A172 (cell line): ENCODE measurements at places on chromosomes 7 and 10. TPM values are rescaled to one million over a fixed set of nuclear protein-coding genes. Genes with fewer than 3 reads are reported as not detected.
A peak's percentile ranks its signal among the peaks of the same experiment; 100 is the strongest.

The DDC gene
- not detected in 2 replicates for total RNA-seq

The LRIT2 gene
- total RNA-seq, result not detected in 2 replicates

The GIMAP1 gene
- not detected in 2 replicates for total RNA-seq

The GNA12 gene
- 16.4 and 22.4 TPM in 2 replicates for total RNA-seq

The DUSP5 gene
- total RNA-seq, result 6.8 and 9.5 TPM in 2 replicates

The SMKR1 gene
- total RNA-seq, result 0.84 and 4.6 TPM in 2 replicates

The NOM1 gene
- 8.5 and 15.5 TPM in 2 replicates for total RNA-seq

The STEAP1 gene
- 0.83 and 1.5 TPM in 2 replicates for total RNA-seq

- peak; percentile 33 for DNase-seq
Observed at GRCh38 chr7:3153118-3153517, 109.5 kb upstream of the CARD11 start.

DNA sequence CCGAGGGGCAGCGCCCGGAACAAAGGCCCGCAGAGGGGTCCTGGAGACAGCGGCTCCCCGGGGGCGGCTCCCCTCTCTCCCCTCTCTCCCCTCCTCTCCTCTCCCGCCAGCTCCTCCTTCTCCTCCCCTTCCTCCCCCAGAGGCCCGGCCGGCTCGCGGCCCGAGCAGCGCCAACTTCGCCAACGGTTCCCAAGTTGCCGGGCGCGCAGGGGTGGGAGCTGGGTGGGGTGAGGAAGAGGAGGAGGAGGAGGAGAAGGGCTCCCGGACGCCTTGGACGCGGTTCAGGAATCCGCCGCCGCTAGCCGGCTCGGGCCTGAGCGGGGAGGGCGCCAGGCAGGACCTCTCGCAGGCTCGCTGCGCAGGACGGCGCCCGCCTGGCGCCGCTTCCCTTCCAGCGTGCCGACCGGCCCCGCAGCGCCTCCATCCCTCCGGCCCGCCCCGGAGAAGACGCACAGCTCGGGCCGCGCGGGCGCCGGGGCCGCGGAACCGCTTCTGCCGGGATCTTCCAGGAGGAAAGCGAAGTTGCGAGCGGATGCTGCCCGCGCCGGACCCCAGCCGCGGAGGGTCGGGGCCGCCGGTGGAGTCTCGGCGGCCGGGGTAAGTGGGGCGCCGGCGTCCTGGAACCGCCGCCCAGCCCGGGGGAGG lies at the start of gene CHST3:
Gene CHST3 (plus strand): TSS at position 298 of the 645 bp plus-strand sequence. CDS start 41,448 bp downstream, outside the sequence.
- peak; percentile 57 for DNase-seq

- no peak for DNase-seq
Observed at GRCh38 chr10:11796474-11796873, 26.7 kb upstream of the PROSER2 start.

GRCh38 chr10:125010362-125010761 lies 68.4 kb downstream of the ZRANB1 start:
- DNase-seq, result no peak

GRCh38 chr7:154906736-154907355 lies 96.1 kb downstream of the PAXIP1 start:
- no peak for DNase-seq

- no peak for DNase-seq
Observed at GRCh38 chr10:6356280-6356793, 153.6 kb downstream of the PFKFB3 start.

DNA sequence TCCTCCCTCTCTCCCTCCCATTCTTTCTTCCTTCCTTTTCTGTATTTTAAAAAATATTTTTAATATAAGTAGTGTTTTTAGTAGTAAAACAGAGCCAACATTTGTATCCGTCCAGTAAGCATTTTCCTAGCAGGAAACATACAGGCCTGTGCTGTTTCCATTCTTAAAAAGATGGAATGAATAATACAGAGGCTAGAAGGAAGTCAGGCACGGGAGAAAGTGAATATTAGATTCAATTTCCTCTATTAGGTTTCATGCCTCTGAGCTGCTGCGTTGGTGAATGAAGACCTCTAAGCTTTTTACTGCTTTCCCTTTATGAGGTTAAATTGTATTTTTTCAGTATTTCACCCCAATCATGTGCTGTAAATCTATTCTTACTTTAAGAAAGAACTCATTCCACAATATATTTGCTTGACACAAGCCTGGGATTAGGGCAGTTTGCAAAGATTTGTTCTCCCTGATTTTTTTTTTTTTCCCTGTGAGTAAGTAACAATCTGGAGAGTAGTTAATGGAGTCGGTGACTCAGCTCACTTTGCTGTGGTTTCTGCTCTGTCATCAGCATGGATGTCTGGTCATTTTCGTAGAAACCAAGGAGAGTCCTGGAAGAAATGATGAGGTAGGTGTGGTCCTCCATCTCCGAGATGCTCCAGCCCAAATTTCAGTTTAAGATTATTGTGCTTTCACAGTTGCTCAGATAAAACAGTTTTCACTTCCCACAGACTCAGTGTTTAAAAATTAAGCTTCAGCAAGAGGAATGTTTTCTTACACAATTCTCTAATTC lies 76.1 kb upstream of the PITRM1 start:
- peak; percentile 93 for DNase-seq

DNA sequence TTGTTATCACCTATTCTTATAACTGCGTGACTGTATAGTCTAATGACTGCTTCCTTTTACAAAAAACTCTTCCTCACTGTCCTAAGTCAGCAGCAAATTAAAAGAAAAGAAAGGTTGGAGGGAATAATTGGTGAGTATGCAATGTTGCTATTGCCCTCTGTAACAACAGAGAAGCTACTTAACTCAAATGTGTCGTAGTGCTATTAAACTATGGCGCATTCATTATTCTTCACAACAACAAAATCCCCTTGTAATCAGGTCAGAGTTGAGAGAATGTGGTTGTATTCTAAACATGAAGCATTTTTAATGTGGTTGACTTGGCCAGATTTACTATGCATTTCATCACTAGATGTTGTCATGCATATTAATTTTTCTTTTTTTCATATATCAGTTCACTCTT lies 897.8 kb upstream of the PHF14 start:
- no peak for DNase-seq

GRCh38 chr7:128166603-128167041 lies 74.5 kb upstream of the LEP start:
- no peak for DNase-seq

DNA sequence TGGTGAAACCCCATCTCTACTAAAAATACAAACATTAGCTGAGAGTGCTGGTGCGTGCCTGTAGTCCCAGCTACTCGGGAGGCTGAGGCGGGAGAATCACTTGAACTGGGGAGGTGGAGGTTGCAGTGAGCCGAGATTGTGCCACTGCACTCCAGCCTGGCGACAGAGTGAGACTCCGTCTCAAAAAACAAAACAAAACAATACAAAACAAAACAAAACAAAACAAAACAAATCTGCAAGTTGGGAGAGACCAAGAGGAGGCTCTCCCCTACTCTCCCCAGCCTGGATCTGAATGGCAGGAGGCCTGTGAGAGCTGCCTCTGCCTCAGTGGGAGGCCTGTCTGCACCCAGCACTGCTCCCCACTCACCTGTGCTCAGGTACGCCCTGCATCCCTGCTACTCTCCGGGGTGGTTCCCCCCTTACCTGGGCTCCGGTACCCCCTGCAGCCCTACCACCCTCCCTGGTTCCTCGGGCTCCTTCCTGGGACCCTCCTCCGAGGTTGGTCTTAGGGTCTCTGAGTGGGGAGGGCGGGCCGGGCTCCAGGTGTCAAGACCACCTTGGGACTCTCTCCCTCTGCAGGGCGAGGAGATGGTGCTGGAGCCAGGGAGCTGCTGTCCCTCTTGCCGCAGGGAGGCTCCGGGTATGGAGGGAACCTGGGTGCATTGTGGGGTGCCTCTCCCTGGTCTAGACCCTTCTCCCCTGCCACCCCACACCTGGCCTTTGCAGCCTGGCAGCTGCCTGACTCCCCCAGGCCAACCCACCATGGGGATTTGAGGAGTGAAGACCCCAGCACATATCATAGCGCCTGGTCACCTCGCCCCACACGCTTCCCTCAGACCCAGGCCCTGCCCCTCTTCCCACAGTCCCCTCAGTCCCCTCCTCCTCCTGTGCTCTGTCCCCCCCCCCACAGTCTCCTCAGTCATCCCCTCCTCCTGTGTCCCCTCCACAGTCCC lies 9.5 kb upstream of the ZNF862 start:
- DNase-seq, result no peak

DNA sequence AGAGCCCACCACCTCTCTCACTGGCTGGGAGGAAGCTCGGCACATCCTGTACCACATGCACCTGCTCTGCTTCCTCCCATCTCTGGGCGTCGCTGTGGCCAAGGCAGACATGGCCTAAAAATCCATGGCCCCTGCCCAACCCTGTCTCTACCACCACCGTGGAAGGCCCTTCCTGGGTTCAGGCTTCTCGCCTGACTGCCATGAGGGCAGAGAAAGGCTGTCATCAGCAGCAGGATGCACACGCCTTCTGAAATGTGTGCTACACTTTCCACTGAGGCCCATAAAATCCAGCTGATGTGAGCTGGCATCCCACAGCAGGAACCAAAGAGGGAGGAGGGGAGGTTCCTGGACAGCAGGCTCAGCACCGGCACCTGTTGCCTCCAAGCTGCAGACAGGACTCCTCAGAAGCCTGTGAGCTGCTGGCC lies 93.4 kb downstream of the PTPRN2 start:
- no peak for DNase-seq

DNA sequence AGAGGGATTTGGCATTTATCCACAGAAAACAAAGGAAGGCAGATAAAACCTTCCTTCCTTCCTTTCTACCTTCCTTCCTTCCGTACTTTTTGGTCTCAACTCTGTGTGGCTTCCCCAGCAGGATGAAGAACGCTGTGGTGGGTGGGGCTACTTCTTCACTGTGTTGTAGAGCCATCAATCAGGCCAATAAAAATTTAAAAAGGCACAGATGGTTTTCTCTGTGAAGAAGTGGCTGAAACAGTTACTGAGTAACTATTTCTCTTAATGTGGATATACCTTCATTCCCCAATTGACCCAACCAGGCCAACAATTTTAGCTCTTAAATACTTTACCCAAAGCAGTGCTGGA lies 75.8 kb downstream of the ZNF92 start:
- peak; percentile 31 for DNase-seq

DNA sequence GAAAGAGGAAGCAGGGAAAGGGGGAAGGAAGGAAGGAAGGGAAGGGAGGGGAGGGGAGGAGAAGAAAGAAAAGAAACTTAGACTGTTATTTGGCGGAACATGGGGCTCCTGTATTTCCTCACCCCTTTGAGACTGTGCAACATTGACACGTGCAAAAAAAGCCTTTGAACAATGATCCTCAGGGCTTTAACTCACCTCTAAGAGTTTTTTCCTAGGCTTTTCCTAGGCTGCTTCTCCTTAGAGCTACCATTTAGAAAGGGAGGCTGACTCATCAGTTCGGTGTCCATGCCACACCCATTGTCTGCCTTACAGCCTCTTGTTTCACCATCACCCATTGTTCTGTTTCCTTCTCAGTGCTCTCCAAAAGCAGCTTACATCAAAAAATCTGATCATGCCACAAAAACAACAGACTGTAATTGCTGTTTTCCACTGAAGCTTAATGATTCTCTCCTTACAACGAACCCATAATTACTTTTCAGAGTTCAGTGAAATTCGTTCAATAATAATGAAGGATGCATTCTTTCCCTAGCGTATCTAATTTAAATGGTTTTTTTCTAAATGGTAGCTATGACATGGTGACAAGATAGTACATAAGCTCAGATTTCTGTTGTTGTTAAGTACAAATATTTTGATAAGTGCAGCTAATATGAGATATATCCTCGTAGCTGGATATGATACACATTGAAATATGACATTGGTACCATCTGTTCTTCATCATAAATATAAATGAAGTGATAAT lies 90.8 kb downstream of the PRLHR start:
- DNase-seq, result peak; percentile 90

GRCh38 chr10:80188713-80189112 lies 16.6 kb downstream of the ANXA11 start:
- no peak for DNase-seq

GRCh38 chr10:52703898-52704297 lies 68.7 kb downstream of the MBL2 start:
- peak; percentile 91 for DNase-seq
